NCI-H69 (cell line): ENCODE measurements at places on chromosomes 16 and 17.
A peak's percentile ranks its signal among the peaks of the same experiment; 100 is the strongest.

GRCh38 chr16:88613911-88614817 is 24.2 kb upstream of the IL17C start:
- no peak for DNase-seq

DNA sequence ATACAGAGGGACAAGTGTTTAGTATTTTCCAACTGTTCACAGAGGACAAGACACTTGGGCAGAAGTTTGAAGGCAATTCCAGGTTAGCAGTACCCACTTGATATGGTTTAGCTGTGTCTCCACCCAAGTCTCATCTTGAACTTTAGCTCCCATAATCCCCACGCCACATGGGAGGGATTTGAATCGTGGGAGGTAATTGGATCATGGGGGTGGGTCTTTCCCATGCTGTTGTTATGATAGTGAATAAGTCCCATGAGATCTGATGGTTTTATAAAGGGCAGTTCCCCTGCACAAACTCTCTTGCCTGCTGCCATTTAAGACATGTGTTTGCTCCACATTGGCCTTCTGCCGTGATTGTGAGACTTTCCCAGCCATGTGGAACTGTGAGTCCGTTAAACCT is 668.9 kb downstream of the MAF start:
- DNase-seq, result no peak

- DNase-seq, result no peak
Measured at GRCh38 chr17:36209575-36209974, 1.3 kb upstream of the CCL4L2 start.

DNA sequence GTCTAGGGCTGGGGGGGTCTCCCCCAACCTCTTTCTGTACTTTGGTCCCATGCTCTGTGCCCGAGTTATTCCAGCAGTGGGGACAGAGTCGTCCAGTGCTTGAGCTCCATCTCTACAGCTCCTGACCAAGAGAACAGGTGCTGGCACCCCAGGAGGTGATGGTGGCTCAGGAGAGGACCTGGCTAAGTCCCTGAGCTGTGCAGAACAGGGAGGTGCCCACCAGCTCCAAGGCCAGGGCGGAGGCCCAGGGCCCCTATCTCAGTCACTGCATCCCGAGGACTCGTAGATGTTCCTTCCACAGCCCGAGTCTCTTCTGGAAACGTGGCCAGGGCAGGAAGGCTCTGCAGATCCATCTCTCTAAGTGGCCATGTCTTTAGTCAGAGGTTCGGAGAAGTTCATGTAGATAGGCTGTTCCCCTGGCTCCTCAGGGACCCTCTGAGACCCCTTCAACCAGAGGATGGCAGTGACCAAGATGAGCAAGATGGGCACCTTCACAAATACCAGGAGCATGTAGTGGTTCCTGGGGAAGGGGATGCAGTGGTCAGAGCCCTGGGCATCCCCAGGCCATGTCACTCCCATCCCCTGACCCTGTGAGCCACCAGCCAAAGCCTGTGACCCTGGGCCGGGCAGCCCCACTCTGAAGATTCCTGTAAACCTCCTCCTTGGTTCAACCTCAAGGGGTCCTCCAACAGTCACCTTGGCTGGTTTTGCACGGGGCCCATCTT is 8.7 kb downstream of the CD300LB start:
- no peak for DNase-seq

DNA sequence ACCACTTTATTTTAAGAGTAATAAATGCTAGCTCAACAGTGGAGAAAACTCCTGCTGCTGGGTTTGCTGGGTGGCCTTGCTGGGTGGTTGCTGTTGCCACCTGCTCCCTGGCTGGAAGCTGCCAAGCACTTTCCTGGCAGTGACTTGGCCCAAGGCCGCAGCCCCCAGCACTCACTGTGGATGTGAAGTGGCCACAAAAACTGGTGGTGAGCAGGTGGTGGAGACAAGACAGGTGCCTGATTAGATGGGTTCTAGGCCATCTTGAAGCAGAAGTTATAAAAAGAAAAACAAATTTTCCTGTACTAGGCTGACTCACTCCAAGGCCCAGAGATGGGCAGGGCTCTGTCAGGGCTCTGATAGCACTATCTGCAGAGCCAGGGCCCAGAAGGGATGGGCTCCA is 224.7 kb upstream of the NLRP1 start:
- no peak for DNase-seq

DNA sequence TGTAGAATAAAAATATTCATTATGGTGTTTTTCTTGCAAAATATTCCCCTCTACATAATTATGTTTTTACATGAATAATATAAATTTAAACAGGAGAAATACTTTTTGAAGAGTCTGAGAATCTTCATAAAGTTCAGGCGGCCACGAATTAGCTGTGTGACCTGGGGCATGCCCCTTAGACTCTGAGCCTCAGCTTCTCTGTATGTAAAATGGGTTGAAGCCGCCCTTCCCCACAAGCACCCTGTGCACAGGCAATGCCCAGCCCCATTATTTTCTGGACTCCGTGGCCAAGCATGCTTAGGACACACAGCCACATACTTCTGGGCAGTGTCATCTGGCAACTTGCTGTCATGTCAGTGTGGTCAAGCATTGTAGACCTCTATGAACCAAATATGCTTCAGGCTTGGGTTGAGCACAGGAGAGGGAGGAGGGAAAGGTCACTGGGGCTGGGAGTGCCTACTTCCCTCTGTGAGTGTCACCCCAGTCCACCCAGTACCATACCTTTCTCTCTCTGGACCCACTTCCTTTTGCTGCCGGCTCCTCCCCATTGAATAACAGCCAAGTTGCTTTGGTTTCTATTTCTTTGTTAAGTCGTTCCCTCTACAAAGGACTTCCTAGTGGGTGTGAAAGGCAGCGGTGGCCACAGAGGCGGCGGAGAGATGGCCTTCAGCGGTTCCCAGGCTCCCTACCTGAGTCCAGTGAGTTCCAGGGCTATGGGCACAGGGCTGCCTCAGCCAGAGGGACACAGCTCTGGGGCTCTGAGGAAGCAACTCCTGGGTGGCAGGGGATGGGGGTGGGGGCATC is at the start of gene LGALS9:
Gene LGALS9, plus strand, starts transcription at position 582 of the 804 bp plus-strand sequence. Its CDS starts 78 bp downstream, at position 660.
- DNase-seq, result peak; percentile 45

GRCh38 chr17:5506307-5506706 is 19.9 kb downstream of the MIS12 start:
- DNase-seq, result no peak

DNA sequence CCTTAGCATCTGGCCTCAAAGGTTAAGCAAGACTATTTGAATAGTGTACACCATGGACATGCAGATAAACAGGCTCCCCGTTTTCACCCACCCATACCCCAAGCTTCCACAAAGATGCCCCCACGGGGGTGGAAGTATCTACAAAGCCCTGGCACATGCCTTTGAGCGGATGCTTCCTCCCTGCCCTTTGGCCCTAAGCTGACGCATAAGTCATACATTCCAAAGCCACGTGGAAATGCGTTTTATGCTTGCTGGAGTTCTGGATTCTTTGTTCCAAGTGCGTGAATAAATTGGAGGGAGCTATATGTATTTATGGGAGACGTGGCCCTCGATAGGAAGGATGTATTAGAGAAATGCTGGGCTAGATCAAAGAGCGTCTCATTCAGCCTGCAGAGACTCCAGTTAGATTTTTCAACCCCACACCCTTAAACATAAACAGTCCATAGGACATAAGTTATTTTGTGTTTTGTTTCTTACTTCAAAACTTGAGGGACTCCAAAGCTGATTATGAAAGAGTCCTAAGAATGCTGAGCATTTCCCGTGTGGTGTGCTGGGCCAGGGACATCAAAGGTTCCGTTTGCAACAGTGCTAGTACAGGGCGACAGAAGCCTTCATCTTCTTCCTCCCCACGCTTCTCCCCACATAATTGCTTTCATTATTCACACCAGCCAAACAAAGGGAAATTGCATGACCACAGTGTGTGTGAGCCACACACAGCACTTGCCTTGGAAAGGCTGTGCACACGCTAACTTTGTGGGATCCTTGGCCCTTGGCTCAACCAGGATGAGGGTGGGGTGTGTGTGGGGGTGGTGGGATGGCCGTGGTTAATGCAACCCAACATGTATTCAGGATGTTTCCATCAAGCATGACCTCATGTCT is 73.6 kb downstream of the WIPI1 start:
- DNase-seq, result no peak

- no peak for DNase-seq
Measured at GRCh38 chr17:38508570-38508950, 80.3 kb downstream of the ARHGAP23 start.

- no peak for DNase-seq
Measured at GRCh38 chr17:33390479-33391176, 97.5 kb upstream of the ASIC2 start.

- no peak for DNase-seq
Measured at GRCh38 chr16:9644258-9644657, 538.0 kb downstream of the GRIN2A start.

- DNase-seq, result no peak
Measured at GRCh38 chr16:17138801-17139200, 332.0 kb downstream of the XYLT1 start.
